NCI-H187 (cell line): ENCODE measurements at places on chromosomes 13 and 19.
A peak's percentile ranks its signal among the peaks of the same experiment; 100 is the strongest.

DNA sequence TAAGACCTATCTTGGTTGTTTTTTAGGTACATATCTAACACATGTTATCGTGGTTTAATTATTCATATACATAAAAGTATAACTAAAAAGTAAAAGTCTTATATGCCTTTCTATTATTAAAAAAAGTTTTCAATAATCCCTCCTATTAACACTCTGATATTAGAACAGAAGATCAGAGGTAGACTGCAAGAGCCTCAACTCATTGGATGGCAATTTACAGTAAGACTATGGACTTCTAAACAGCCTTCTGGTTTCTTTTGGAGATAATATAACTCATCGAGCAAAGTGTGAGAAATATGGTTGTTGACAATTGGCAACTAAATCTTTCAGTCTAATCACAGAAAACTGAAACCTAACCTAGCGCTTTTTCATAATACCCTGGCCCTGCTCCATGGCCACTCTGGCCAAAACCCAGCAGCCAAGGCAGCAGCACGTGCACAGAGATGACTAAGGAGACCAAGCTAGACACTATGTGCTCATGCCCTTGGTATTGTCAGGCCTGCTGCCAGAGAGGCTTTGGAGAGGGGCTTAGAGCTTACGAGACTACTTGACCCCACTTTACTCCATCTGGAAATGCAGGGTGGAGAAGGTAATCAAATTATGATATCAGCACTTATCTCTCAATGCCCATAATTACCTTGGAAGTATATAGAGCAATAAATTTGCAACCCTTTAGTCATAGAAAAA is 40.6 kb upstream of the EEF1AKMT1 start:
- no peak for DNase-seq

DNA sequence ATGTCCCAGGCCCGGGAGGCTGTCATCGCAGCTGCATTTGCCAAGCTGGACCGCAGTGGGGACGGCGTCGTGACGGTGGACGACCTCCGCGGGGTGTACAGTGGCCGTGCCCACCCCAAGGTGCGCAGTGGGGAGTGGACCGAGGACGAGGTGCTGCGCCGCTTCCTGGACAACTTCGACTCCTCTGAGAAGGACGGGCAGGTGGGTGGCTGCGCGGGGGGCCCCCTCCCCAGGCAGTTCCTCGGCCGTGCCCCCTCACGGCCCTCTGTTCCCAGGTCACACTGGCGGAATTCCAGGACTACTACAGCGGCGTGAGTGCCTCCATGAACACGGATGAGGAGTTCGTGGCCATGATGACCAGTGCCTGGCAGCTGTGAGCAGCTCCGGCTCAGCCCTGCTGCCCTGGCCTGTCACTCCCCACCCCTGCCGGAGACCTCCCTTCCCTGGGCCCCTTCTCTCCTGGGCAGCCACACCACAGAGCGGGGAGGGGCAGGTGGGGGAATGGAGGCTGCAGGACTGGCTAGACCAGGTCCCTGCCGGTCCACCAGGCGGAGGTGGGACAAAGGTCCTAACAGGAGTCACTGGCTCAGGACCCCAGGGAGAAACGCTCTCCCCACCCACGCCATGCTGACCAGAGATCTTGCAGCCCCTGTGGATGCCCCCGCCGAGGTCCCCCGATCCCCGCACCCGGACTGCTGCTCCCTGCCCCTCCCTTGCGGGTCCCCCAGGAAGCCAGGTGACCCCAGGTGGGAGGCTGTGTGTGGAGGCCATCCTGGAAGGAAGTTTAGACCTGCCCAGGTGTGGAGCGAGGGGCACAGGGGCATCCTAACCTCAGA is 1.1 kb downstream of the CAPS start:
- no peak for DNase-seq

DNA sequence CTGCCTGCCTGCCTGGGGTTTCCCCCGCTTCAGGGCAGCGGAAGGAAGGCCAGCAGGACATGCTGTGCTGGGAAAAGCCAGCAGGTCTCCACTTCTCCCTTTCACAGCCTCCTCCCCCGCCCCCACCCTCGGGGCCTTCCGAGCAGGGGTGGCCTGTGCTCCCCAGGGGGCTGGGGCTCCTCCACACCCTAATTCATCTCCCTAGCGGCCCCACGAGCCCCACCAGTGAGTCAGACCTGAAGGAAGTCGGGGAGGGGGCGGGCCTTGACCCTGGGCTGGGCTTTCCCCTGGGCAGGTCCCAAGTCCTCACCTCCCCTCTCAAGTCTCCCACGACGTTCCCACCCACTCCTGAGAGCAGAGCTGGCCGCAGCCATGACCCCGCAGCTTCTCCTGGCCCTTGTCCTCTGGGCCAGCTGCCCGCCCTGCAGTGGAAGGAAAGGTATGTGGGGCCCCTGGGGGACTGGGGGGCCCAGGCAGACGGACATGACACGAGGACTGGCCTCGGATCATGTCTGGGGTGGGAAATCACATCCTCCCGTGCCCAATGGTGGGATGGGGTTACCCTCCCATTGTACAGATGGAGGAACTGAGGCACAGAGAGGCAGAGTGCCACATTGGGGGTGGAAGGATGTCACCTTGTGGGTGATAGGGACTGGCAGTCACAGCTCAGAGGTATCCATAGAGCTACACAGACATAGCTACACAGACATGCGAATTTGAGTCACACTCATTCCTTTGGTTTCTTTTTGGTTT is at the start of gene EBI3:
TSS of gene EBI3 (plus strand) at position 345 of the 753 bp plus-strand sequence. CDS start at position 373, 28 bp downstream.
- DNase-seq, result no peak

- DNase-seq, result no peak
Measured at GRCh38 chr19:581399-582111, 8.1 kb upstream of the HCN2 start.

GRCh38 chr13:59459972-59460371 is 703.8 kb downstream of the DIAPH3 start:
- no peak for DNase-seq

- no peak for DNase-seq
Measured at GRCh38 chr19:17358395-17358794, 18.7 kb downstream of the PLVAP start.

DNA sequence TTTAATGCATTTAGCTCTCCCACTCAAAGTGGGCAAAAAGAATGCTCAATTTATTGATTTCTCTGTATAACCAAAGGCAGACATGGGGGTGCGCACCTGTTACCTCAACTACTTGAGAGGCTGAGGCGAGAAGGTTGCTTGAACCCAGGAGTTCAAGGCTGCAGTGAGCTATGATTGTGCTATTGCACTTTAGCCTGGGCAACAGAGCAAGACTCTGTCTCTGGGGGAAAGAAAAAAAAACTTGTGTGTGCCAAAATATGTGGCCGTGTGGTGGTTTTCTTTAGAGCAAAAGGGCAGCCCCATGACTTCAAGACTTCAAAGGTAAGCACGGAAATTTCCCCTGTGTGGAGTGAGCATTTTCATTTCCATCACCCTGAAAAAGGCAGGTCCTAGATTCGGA is 81.9 kb downstream of the IPO5 start:
- no peak for DNase-seq

- DNase-seq, result no peak
Measured at GRCh38 chr19:37969695-37970094, 62.7 kb downstream of the SIPA1L3 start.

- no peak for DNase-seq
Measured at GRCh38 chr19:11101057-11101456, 11.8 kb downstream of the LDLR start.

- DNase-seq, result no peak
Measured at GRCh38 chr13:24858953-24859352, 95.0 kb downstream of the RNF17 start.

GRCh38 chr19:52343548-52343947 is 7.5 kb downstream of the ZNF610 start:
- no peak for DNase-seq

GRCh38 chr19:461721-462551 is 1.1 kb upstream of the SHC2 start:
- DNase-seq, result peak; percentile 14

- no peak for DNase-seq
Measured at GRCh38 chr19:1465191-1466016, 13.6 kb downstream of the C19orf25 start.

GRCh38 chr19:42293540-42293939 is 8.4 kb upstream of the PRR19 start:
- no peak for DNase-seq

DNA sequence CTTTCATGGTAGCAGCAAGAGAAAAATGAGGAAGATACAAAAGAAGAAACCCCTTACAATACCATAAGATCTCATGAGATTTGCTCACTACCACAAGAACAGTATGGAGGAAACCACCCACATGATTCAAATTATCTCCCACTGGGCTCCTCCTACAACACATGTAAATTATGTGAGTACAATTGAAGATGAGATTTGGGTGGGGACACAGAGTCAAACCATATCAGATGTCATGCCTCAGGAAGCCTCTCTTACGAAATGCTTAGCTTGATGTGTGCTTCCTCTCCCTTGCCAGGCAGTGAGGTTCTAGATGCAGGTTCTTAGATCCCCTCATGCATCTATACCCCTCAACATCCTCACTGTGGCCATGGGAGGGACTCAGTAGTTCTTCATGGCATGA is 63.2 kb upstream of the RGCC start:
- DNase-seq, result no peak

DNA sequence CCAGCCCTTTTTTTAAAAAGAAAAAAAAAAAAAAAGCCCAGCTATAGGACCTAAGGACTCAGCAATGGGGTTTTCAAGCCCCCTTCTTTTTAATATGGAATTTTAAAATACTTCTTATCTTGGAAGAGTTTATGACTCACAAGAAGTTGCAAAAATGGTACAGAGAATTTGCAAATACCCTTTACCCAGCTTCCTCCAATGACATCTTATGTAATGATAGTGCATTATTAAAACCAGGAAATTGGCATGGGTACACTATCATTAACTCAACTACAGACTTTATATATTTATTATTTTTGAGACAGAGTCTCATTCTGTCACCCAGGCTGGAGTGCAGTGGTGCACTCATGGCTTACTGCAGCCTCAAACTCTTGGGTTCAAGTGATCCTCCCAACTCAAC is 16.1 kb downstream of the TMEM38A start:
- no peak for DNase-seq

- DNase-seq, result no peak
Measured at GRCh38 chr13:29577136-29578051, 18.1 kb downstream of the SLC7A1 start.

DNA sequence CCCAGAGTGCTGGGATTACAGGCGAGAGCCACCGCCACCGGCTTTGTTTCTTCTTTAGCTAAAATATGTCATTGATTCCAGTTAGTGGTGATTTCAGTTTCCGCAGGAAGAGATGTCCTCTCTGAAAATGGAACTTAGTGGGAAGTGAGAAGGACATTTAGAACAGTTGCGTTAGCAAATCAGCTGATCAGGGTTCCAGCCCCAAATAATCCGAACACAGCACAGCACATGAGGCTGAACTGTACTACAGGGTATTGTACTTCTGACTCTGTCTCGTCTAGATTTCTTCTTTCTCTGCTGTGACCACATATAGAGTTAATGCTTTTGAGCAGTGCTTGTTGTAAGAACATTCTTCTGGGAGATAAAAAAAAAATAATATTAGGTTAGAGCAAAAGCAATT is 314.4 kb downstream of the MYO16 start:
- DNase-seq, result no peak

- DNase-seq, result peak; percentile 74
Measured at GRCh38 chr19:41993612-41994483, at the start of gene ATP1A3. Gene ATP1A3 (minus strand): TSS chr19:41994230. CDS start chr19:41994076, 154 bp downstream.

- no peak for DNase-seq
Measured at GRCh38 chr13:98129059-98129746, 13.7 kb upstream of the FARP1 start.

- DNase-seq, result no peak
Measured at GRCh38 chr13:29324601-29325000, 270.9 kb downstream of the SLC7A1 start.
